OCI-M1 (cell line): ENCODE measurements at places on chromosomes 6 and 20.

GRCh38 chr6:19450651-19451050 is 386.5 kb upstream of the ID4 start:
- no peak for DNase-seq

- DNase-seq, result no peak
Observed at GRCh38 chr6:11381801-11382513, 149.5 kb upstream of the NEDD9 start.

GRCh38 chr6:158643836-158644230 is 710 bp downstream of the DYNLT1 start:
- DNase-seq, result peak; percentile 69

DNA sequence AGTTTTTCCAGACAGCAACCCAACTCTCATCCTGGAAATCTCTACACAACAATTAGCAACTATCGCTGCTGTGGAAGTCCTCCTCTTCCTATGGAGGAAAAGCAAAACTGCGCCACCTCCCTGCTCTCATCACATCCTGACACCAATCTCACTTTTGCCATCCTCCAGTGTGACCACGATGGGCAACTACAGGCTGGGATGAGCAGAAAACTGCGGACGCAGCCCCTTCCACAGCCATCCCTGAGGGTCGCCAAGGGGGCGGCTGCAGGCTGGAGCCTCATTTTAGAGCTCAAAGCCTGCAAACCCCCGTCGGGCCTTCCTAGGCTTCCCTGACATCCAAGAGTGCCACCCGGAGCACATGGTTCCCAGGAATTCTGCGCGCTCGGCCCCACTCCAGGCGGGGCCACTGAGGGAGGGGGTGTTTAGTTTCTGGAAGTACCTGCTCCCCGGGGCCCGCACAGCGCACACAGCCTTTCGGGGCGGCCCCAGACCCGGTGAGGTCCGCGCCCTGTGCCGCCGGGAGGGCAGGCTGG is 1.2 kb downstream of the TCFL5 start:
- no peak for DNase-seq

- DNase-seq, result no peak
Observed at GRCh38 chr6:161394437-161394836, 120.6 kb upstream of the AGPAT4 start.

DNA sequence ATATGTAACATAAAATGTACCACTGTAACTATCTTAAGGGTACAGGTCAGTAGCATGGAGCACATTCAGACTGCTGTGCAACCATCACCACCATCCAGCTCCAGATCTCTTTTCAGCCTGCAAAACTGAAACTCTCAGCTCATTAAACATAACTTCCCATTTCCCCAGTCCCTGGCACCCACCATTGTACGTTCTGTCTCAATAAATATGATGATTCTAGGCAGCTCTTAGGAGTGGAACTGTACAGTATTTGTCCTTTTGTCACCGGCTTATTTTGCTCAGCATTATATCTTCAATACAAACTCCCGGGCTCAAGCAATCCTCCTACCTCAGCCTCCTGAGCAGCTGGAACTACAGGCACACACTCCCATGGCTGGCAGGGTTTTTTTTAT is 1.5 kb downstream of the ZC3H12D start:
- DNase-seq, result peak; percentile 82

- DNase-seq, result no peak
Observed at GRCh38 chr6:32375739-32376529, 4.2 kb upstream of the TSBP1 start.

DNA sequence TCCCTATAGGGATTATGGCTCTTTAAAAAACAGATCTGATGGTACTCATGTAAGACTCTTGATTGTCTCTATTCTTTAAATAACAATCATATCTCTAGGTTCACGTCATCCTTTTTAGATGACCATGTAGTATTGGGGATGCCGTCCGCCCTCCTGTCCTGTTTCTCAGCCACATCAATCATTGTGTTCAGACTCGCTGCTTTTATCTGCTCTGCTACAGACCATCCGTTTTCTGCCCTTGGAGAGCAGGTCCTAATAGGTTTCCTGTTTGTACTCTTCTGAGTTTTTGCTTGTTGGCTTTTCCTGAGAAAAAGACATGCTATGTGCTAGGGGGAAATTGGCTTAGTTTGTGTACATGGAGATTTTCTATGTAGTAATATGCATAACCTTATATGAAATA is 76.8 kb downstream of the SASH1 start:
- DNase-seq, result no peak

DNA sequence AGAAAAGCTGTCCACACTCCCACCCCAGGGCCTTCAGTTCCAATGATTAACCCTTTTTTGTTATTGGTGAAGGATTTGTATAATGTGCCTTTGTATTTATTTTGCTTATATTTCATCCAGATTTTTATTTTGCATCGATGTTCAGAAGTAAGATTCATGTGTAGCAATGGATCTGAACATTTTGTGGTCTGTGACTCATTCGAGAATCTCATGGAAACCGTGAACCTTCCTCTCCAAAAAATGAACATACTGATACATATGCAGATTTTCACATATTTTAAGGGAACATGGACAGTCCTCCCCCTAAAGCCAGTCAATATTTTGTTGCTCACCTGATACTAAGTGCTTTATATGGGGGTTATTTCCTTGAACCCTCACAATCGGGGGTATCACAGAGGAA is 421.8 kb upstream of the SOX4 start:
- DNase-seq, result no peak

DNA sequence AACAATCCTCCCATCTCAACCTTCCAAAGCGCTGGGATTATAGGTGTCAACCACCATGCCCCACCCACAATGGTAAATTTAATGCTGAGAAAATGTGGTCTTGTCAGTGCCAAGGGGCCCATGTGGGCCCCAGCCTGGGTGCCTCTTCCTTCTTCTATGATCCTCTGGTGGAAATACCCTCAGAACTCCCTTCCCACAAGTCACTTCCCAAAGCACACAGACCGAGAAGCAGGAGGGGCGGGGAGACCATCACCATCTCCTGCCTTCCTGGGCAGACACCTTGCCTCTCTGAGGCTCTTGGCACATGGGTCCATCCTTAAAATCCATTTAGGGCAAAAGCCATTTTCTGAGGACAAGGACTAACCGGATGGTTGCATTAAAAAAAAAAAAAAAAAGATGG is 59.0 kb downstream of the NOL4L start:
- no peak for DNase-seq

DNA sequence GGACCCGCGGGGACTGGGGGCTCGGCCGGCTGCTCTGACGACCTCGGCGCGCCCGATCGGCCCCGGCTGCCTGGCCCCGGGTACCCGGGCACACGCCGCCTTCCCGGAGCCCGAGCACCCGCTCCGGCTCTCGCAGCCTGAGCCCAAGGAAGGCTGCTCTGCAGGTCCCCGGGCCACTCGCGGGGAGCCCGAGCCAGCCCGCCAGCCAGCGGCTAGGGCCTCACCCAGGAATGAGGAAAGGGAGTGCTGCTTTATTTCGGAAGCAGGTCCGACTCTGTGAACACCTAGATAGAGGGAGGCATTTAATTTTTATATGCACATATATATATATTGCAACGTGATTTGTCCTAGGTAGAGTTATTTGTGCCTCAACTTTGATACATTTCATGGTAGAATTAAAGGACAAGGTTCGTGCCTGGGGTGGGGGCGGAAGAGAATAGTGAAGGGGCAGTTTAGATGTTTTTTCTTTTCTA is 15.5 kb downstream of the FOXA2 start:
- DNase-seq, result no peak

DNA sequence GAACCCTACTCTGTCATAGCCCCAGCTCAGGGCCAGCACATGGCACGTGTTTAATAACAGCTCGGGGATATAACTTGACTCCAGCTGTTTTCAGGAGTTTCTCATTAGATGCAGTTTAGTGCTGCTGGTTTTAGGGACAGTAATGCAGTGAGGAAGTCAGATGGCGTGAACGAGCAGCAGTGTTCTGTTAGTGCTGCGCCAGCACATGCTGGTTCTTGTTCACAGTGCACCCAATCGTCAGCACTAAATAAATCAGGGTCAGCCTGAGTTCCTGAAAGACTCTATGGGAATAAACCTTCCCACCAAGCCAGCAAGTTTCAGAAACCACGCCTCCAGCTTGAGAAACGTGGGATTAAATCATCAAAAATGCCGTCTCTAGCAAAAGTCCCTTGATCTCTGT is 235.9 kb upstream of the SUPT3H start:
- DNase-seq, result no peak

GRCh38 chr6:136959471-136959891 is 37.4 kb downstream of the SLC35D3 start:
- peak; percentile 57 for DNase-seq

DNA sequence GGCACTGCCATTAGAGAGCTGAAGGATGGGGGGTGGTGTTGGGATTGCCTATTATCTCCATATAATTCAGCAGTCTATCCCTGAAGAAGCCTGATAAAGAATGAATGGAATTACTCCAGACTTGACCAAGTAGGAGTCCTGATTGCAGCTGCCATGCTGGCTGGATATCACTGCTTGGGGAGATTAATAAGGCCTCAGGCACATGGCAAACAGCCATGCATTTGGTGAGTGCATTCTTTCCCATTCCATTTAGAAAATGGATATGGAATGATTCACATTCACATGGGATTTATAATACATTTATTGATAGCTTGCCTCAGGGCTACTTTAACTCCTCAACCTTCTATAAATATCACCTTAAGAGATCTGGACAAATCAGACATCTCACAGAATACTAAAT is 49.6 kb upstream of the HLA-A start:
- no peak for DNase-seq

DNA sequence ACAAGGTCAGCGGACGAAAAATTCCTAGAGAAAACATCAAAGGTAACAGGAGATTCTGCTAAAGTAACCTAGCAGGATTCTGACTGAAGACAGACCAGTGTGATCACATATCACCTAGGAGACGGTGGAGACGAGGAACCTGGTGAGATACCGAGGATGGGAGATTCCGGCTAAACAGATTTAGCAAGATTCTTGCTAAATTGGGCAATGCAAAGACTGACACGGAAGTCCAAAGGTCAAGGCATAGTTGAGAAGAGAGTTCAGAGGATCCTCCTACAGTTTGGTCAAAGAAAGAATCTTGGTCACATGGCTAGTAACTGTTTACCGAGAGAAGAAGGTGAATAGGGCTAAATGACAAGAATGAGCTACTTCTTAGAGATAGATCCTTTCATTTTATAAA is 61.1 kb downstream of the TMEM170B start:
- peak; percentile 47 for DNase-seq

GRCh38 chr6:153405931-153406330 is 274.8 kb upstream of the RGS17 start:
- DNase-seq, result no peak
